GM18507 (cell line): ENCODE measurements at places on chromosomes 16 and 17.
A peak's percentile ranks its signal among the peaks of the same experiment; 100 is the strongest.

- no peak for DNase-seq
Observed at GRCh38 chr16:71564335-71564967, 12.4 kb downstream of the TAT start.

GRCh38 chr16:85521552-85522307, 91.4 kb upstream of the GSE1 start:
- no peak for DNase-seq

DNA sequence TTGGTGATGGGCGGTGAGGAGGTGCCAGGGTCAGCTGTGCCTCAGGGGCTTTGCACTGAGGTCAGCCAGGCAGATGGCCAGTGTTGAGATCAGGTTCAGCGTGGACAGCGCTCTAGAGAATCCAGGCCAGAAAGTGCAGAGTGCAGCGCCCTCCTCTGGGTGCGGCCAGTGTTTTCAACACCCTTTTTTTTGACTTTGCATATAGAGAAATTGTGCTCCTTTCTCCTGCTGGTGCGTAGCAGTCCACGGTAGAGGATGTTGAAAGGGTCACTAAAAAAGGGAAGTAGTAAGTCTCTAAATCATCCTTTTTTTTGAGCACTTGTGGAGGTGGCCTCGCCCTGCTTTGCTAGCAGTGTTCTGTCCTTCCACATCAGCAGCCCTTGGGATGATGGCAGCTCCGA, 53.9 kb downstream of the BANP start:
- DNase-seq, result no peak

DNA sequence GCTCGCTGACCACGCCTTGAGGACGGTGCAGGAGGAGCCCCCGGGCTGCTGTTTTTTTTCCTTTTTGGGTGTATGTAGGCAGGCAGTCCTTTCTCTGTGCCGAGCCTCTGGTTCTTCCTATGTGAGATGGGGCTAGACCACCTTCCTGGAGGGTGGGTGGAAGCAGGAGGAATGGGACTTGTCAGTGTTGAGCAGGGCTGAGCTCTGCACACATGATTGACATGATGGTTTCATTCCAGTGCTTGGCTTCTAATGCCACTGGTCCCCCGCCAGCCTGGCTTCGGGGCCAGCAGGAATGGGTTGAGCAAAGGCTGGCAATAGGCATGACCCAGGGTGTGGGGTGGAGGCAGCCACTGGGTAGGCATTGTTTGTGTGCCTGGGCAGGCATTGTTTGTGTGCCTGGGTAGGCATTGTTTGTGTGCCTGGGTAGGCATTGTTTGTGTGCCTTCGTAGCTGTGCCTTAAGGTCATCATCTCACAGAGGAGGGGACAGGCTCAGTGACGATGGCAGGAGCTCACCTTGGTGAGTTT, 14.2 kb upstream of the ADCY7 start:
- DNase-seq, result no peak

- DNase-seq, result no peak
Observed at GRCh38 chr16:85935391-85935973, 36.5 kb downstream of the IRF8 start.

DNA sequence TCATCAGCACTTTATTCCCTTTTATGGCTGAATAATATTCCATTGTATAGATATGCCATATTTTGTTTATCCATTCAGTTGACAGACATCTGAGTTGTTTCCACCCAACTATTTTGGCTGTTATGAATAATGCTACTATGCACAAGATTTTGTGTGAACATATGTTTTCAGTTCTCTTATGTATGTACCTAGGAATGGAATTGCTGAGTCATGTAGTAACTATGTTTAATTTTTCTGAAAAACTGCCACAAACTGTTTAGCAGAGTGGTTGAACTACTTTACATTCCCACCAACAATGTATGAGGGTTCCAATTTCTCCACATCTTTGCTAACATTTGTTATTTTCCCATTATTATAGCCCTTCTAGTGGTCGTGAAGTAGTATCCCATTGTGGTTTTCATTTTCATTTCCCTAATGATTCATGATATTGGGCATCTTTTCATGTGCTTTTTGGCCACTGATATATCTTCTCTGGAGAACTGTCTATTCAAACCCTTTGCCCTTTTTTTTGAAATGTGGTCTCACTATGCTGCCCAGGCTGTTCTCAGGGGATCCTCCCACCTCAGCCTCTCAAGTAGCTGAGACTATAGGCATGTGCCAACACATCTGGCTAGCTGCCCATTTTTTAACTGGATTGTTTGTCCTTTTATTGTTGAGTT, 26.3 kb downstream of the SMURF2 start:
- no peak for DNase-seq

DNA sequence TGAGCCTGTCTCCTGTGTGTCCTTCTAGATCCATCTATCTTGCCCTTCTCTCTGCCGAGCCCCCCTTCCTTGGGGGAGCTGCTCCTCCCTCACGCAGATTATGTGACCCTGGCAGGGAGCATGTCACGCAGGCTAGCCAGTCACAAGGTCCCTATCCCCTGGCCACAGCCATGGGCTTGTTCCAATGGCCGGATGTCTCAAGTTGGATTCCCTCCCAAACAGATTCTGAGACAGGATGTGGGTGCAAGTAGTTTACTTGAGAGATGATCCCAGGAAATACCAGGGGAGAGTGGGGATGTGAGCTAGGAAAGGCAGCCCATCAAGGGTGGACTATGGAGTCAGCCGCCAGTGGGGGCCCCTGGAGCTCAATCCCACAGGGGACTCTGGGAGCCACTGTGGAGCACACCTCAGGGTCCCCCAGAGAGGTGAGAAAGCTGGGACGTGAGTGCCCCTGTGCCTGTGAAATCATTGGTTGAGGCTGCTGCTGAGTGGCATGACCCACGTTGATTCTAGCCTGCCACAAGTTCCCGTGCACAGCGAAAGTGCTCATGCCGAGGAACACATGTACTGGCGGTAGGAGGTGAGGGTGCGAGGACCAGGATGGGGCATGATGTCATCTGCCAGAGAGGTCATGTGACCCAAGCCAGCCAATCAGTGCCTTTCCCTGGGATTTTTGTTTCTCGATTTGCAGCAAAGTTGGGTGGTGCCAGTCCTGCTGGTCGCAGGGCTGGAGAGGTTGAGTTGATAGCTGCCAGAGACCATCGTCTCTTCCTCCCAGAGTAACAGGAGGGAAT, 6.4 kb upstream of the CRISPLD2 start:
- DNase-seq, result no peak

DNA sequence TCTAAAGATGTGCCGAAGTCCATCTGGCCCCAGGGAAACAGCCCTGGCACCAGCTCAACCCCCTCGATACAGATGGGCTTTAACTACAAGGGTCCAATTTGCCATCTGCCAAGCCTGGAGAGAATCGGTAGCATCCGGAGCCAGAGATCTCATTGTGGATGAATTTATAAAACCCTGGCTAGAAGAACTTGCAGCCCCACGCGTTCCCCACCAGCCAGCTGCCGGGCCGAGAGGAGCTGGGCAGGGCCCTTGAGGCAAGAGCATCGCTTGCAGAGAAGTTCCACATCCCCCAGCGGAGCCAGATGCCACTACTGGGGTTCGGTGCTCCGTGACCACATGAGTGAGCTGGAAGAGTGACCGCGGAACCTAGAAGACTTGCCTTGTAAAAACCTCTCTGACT, 65.3 kb upstream of the NOL11 start:
- DNase-seq, result no peak

DNA sequence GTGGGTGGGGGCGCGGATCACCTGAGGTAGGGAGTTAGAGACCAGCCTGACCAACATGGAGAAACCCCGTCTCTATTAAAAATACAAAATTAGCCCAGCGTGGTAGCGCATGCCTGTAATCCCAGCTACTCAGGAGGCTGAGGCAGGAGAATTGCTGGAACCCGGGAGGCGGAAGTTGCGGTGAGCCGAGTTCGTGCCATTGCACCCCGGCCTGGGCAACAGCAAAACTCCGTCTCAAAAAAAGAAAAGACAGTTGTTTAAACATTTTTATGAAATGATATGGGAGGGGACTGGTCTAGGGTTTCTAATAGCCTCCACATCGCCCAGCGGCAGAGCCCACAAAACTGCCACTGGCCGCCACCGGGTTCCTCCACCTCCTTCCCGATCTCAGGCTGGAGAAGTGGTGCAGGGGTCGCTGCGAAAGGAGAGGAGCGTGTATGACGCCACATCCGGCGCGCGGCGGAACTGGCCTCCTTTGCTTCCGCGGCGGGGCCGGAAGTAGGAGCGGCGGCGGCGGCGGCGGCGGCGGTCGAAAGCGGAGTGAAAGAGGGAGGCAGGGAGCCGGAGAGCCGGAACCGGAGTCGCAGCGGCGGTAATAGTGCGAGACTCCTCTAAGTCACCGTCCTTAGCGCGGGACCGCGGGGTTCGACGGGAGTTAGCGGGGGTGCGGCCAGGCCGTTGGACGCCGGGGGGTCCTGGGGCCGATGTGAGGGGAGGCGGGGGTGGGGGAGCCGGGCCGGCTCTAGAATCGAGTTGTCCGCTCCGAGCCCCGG, at the start of gene PPP4C:
Gene PPP4C, plus strand, starts transcription at position 492 of the 773 bp plus-strand sequence. CDS start 384 bp downstream, outside the sequence.
- DNase-seq, result peak; percentile 95

GRCh38 chr16:51146256-51146924, 4.7 kb downstream of the SALL1 start:
- DNase-seq, result no peak

DNA sequence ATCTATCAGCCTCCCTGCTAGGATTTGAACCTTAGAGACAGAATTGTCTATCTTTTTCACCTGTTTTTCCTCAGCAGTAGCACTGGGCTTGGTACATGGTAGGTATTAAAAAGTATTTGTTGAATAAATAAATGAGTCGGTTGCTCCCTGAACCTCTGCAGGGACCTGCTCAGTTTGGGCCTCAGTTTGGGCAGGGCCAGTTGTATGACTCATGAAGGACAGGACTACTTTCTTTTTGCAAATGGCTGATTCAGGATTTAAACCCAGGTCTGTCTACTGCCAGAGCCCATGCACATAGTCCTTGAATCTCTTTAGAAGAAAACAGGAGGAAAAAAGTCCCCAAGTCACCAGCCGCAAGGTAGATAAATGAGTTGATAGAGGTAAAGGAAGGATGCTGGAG, 3.1 kb downstream of the MMP2 start:
- no peak for DNase-seq

GRCh38 chr17:39969375-39969774, 6.6 kb downstream of the GSDMA start:
- no peak for DNase-seq

- no peak for DNase-seq
Observed at GRCh38 chr16:82201351-82201750, 31.3 kb upstream of the MPHOSPH6 start.

DNA sequence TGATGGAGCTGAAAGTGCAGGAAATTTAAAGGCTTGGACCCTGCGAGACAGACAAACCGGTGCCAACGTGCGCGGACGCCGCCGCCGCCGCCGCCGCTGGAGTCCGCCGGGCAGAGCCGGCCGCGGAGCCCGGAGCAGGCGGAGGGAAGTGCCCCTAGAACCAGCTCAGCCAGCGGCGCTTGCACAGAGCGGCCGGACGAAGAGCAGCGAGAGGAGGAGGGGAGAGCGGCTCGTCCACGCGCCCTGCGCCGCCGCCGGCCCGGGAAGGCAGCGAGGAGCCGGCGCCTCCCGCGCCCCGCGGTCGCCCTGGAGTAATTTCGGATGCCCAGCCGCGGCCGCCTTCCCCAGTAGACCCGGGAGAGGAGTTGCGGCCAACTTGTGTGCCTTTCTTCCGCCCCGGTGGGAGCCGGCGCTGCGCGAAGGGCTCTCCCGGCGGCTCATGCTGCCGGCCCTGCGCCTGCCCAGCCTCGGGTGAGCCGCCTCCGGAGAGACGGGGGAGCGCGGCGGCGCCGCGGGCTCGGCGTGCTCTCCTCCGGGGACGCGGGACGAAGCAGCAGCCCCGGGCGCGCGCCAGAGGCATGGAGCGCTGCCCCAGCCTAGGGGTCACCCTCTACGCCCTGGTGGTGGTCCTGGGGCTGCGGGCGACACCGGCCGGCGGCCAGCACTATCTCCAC, at the start of gene NOG:
Gene NOG, plus strand, starts transcription at position 54 of the 674 bp plus-strand sequence. Its CDS starts 525 bp downstream, at position 579.
- DNase-seq, result no peak

- no peak for DNase-seq
Observed at GRCh38 chr16:65126845-65127624, 5.2 kb upstream of the CDH11 start.

GRCh38 chr16:7744546-7745264, 412.1 kb downstream of the RBFOX1 start:
- no peak for DNase-seq

DNA sequence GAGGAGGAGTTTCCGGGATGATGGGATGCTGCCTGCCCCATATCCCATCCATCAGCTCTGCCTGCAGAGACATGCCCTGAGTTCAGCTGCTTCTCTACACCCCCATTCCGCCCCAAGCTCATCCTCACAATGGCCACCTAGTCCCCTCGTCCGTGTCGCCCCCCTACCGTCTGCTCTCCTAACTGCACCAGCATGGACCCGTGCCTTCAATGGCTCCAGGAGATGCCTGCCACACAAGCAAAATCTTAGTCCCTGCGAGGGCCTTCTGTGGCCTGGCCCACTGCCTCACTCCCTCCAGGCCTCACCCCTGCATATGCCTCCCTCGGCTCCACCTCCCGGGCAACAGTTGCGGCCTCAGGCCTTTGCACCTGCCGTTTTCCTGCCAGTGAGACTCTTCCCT, 1.8 kb upstream of the TELO2 start:
- DNase-seq, result no peak

DNA sequence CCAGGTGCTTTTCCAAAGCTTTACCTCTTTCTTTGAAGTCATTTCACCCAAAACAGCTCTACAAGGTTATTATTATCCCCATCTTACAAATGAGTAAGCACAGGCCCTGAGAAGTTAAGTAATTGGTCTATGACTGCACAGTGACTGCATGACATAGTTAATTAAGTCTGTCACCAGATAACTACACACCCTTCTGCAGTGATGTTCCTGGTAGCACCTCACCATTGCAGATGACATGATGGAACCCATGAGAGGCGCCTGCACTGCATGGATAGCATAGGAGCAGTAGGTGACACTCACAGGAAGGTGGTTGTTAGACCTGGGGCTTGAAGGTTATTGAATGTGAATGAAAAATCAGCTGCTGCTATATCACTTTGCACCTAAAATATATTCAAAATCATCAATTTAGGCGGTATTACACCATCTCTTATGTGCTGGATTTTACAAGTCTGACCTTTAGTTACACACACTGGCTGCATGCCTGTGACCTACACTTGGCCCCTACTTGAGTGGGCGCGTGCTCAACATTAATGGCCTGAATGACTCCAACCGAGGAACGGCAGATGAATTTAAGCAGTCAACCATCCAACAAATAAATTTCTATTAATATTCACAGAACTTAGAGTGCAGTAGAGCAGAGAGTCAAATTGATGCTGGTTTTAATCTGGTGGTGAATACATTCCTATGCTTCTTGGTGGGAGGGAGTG, 239.6 kb downstream of the CDH11 start:
- no peak for DNase-seq

- no peak for DNase-seq
Observed at GRCh38 chr16:3645504-3646347, 8.8 kb upstream of the DNASE1 start.

DNA sequence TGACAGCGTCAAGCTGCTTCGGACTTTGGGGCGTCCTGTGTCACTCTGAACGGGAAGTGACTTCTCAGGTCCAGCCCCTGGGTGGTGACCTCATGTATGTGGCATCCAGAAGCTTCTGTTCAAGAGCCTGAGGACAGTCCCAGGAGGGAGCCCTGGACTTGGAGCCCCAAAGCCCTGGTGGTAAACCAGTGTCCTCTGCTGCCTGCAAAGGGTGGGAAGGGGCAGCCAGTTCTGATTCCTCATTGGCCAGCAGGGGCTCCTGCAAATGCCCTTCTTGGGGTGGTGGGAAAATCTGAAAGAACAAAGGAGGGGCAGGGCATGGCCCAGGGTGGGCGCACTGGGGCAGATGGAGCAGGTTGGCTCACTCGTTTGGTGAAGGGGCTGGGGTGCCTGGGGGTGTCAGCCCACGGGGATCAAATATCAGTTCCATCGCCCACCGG, 1.6 kb downstream of the OSGIN1 start:
- no peak for DNase-seq
